Neural crest cell (in vitro differentiated cells): ENCODE measurements at places on chromosomes 16 and 17. TPM values are rescaled to one million over a fixed set of nuclear protein-coding genes. Genes with fewer than 3 reads are reported as not detected.

PPL gene
- 0.16 and 0.26 TPM in 2 replicates for total RNA-seq

PRR35 gene
- total RNA-seq = not detected in 2 replicates

KRT27 gene
- not detected in 2 replicates for total RNA-seq

MOSMO gene
- total RNA-seq = 14.8 and 17.8 TPM in 2 replicates

ZDHHC1 gene
- total RNA-seq = 9.5 and 10.2 TPM in 2 replicates

ABCC6 gene
- total RNA-seq = 0.77 and 2.2 TPM in 2 replicates

TBC1D3K gene
- not detected in 2 replicates for total RNA-seq

PTX4 gene
- total RNA-seq = 0.28 TPM in 1 of 2 replicates, not detected in the other

KRTAP3-1 gene
- not detected in 2 replicates for total RNA-seq

NME3 gene
- 35.0 and 38.0 TPM in 2 replicates for total RNA-seq

GP2 gene
- not detected in 2 replicates for total RNA-seq

TP53TG3B gene
- not detected in 2 replicates for total RNA-seq

CDRT15 gene
- not detected in 2 replicates for total RNA-seq
